NCI-H446 (cell line): ENCODE measurements at places on chromosomes 16 and 17.

DNA sequence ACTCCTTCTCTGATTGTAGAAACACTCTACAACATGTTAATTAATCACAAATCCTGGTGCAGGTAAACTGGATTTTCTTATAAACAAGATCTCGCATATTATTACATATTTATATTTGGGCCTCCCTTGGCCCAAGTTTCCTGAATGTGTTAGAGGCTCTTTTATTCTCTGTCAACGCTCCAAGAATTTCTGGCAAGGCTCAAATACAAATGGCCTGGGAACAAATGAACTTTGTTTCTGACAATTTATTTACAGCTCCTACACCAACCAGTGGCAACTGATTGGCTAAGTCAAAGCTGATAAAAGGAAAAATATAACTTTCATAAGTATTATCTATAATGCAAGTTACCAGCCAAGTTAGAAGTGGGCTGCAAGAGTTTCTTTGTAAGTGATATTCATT is 64.9 kb upstream of the CORO6 start:
- DNase-seq: peak; percentile 46

DNA sequence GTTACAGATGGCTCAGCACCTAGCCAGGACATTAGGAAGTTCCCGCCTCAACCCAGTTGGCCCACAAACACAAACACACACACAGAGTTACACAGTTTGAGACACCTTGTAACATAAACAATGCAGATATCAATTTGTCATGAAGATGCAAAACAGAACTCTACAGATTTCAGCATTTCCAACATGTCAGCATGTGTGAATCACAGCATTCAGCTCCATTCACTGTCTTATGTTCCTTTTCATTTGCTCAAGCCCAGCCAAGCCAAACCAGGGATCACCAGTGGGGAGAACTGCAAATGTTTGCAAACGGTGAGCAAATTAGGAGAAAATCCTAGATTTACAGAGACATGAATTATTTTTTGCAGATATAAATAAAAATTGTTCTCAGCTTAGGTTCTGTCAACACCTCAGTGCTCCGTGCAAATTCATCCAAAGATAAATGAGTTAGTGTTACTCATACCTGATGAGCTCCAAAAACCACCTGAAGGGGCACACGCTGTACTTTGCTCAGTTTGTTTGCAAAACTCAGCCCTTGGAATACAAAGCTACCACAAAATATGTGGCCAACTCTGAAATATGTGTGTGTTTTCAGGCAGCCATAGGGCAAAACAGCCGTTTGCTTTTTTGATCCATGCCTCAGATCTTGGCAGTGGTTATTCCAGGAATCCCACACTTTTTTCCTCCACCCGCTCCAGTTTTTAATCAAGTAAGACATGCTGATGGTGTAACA is 16.3 kb upstream of the COX10 start:
- DNase-seq: no peak

GRCh38 chr16:88649924-88650748 is 717 bp downstream of the CYBA start:
- no peak for DNase-seq

- no peak for DNase-seq
These were observed 2.6 kb upstream of the CHAD start for GRCh38 chr17:50471009-50471905.

GRCh38 chr16:28304214-28304613 is 11.9 kb downstream of the SBK1 start:
- no peak for DNase-seq

DNA sequence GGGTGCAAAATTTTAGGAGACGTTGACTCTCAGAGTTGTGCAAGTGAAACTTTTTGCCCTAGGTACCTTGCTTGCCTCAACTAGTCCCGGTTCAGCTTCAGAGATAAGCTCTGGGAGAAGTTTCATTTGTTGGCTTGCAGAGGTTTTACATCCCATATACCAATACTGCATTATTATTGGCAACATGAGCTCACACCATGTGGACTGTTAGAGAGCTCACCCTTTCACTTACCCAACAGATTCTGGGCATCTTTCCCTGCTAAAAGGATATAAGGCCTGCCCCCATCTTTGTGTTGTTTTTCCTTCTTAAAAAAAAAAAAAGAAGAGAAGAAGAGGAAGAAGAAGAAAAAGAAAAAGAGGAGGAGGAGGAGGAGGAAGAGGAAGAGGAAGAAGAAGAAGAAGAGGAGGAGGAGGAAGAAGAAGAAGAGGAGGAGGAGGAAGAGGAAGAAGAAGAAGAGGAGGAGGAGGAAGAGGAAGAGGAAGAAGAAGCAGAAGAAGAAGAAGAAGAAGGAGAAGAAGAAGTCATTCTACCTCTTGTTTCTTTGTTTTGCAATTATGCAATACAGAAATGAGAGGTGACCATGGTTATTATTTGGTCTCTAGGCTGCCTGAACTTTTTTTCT is 292.6 kb upstream of the IRX3 start:
- DNase-seq: no peak
